ENCODE measurements at places on chromosomes 7 and 10.

GRCh38 chr7:11466517-11467105 lies 365.4 kb downstream of the THSD7A start:
- no peak for DNase-seq

DNA sequence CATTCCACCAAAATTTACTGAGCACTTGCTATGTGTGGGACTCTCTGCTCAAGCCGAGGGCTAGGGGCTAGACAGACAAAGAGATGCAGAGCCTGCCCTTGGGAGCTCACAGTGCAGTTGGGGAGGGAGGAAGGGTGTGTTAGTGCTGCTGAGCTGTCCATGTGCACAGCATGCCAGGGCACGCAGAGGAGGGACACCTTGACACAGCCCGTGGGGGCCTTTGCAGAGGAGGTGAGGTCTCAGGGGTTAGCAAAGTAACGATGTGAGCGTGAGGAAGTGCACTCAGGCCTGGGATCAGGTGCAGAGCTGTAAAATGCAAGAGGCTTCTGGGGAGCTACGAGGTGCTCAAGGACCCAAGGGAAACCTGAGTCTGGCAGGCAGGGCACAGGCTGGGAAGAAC lies 16.3 kb downstream of the PRKCQ start:
- DNase-seq, result no peak

DNA sequence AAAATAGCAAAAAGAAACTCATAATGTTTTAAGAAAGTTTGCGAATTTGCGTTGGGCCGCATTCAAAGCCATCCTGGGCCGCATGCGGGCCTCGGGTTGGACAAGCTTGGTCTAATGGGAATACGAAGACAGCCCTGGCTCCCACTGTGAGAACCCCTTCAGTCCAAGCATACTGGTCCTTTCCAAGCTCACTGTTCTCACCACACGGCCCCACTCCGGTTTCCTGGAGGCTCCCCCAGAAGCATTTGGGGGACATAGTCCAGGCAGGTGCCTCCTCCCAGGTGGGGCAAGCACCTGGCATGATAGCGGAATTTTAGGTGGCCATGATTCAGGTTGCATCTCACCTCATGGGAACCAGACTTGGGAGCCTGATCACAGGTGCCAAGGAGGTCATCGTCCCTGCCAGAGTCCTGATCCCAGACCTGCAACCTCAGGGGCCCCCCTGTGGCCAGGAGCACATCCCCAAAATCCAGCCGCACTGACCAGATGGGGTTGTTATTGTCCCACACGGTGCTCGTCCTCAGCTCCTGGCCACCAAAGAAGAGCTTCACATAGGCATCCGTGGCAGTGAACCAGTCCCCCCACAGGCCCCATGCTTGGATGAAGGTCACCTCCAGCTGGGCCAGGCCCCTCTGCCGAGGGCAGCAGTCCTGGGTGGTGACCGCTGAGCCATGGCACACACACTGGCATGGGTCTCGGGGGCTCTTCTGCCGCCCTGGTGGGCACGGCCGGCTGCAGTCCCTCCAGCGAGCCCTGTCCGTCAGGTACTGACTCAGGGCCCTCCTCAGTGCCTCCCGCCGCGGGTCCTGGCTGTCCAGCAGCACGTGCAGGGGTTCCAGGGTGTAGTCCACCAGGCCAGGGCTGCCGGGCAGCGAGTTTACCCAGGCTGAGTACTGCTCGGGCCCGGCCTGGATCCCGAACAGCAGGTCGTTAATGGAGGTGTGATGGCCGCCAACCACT lies 4.4 kb downstream of the PRF1 start:
- no peak for DNase-seq

DNA sequence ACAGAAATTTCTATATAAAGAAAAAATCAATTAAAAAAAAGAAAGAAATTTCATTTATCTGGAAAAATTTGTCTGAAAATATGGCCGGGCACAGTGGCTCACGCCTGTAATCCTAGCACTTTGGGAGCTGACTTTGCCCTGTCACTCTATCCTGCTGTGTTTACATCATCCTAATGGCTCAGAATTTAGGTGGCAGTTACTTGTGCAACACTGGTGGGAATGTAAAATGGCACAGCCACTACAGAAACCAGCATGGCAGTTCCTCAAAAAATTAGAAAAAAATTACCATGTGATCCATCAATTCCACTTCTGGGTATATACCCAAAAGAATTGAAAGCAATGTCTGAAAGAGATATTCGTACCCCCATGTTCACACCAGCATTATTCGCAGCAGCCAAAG lies 405.2 kb upstream of the AUTS2 start:
- DNase-seq, result no peak

GRCh38 chr7:139647814-139648390 lies 124.4 kb downstream of the CLEC2L start:
- DNase-seq, result no peak

DNA sequence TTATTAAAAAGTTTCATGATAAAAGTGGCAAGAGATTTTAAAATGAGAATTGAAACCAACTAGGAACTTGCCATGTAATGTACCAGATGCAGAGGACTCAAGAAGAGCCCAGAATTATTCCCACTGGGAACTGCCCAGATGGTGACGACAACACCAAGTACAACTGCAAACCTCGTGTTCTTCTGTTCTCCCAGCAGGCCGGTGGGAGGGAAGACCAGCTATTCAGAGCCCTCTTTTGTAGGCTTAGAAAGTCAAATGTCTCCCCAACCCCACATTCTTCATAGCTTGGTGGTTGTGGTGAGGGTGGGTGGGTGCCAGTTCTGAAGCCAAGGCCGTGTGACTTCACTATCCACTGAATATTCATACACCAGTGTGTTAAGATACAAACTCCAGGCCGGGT lies 54.3 kb upstream of the ITGB1 start:
- DNase-seq, result no peak

GRCh38 chr10:5047912-5048628 lies 44.4 kb upstream of the AKR1C2 start:
- no peak for DNase-seq

DNA sequence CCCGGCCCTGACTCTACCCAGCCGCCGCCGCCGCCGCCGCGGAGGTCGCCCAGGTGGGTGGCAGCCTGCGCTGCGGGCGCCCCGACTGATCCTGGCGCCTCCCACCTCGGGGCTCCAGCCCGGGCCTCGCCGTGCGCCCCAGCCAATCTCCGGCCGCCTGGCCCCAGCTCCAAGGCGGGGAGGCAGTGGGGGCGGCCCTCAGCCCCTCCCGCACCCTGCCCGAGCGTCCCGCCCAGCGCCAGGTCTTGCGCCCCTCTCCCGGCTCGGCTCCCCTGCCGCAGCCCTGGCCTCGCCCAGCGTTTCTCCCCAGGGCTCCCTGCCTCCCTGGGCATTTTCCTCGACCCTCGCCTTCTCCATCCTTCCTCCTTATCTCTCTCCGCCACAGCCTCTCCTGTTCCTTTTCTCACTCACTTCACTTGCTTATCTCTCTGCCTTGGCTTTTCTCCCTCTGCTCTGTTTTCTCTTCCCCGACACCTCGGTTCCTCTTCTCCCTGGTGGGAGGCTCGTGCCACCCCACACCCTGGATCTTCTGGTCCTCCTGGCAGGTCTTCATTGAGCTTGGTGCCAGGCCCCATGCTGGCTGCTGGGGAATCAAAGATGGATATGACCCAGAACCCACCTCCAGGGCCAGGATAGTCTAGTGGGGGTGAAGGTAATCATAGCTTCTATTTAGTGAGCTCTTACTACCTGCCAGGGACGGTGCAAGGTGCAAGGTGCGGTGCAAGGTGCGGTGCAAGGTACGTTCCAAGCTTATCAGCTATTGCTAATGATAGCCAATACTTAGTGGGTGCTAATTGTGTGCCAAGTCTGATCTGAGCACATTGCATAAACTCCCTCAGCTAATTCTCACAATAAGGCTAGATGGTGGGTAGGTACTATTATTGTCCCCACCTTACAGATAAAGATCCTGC lies at the start of gene SFRP5:
Gene SFRP5, minus strand, starts transcription at position 87 of the 911 bp plus-strand sequence. CDS start 166 bp downstream, outside the sequence.
- DNase-seq, result no peak

DNA sequence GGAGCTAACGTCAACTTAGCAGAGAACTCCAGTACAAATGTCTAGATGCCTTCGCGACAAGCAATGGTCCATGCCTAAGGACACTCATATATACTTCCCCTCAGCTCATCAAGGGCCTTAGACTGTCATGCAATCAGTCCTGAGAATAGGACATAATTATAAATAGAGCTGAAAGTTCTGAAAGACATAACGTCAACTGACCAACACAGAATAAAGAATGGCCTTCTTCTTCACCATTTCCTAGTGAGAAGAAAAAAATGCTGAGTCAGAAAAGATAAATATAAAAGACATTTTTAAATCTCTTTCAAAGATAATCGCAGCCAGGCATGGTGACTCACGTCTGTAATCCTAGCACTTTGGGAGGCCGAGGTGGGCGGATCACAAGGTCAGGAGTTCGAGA lies 83.2 kb downstream of the ARMH3 start:
- DNase-seq, result no peak

DNA sequence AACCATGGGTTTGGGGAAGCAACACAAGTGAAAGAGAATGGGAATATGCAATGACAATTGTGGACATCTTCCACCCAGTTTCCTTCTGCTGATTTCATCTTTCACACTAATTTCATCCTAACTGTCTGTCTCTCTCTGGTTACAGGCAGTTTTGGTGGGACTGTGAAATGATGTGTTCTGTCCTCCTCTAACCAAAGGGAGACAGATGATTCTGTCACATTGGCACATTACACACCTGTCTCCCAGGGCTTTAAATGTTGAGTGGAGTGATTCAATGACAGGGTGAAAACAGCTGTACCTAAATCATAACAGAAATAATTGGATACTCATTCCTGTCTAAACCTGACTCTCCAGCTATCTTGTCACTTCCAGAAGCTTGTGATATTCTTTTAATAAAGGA lies 60.0 kb downstream of the DGKB start:
- DNase-seq, result no peak

DNA sequence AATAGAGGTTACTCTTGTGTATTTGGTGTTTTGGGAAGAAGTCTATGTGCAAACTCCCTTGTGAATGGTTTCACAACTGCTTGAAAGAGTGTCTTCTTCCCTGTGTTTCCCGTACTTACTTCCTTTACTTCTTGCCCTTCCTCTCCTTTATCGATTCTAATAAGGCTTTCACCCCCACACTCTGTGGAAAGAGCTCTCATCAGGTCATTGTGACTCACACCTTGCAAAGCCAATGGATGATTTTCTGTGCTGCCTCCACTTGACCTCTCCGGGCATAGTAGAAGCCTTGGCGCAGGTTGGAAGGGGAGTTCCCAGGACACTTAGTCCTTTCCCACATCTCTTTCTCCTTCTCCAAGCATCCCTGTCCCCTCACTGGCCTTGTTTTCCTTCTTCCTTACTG lies 6.2 kb upstream of the TSPAN15 start:
- DNase-seq, result no peak

- DNase-seq, result no peak
Observed at GRCh38 chr7:141328290-141328689, 222.9 kb upstream of the AGK start.

DNA sequence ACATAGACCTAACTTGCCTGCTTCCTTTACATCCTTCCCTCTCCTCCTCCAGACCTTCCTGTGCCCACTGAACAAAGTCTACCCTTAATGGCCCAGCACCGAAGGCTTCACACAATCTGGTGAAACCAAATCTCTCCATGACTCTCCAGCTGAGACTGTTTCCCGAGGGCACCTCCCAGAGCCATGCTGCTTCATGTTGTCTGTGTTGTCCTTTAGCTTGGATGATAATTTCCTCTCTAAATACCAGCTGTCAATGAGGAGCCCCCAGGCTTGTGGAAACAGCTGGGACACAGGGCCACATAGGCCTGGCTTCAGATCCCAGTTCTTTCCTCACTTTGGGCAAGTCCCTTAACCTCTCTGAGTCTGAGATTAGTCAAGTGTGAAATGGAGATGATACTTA lies 54.3 kb downstream of the DLD start:
- DNase-seq, result no peak

GRCh38 chr7:39197831-39198230 lies 220.1 kb downstream of the POU6F2 start:
- no peak for DNase-seq

DNA sequence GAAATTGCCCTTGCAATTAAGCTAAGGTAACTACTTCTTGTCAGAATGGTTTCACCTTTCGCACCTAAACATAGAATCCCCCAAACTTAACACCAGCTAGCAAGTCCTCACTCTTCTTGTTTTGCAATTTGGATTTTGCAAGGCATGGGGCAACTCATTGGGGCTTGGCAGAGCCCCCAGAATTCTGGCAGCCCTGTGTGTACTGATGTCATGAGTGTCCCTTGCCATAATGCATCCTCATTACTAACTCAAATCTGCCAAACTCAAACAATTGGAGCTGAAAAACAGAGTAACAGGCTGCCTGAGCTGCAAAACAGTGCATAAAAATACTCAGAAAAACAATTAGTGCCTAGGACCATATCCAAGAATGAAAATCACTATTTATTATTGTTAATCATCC lies 7.9 kb upstream of the XPNPEP1 start:
- no peak for DNase-seq
